M059J (cell line): ENCODE measurements at places on chromosomes 1 and 21. TPM values are rescaled to one million over a fixed set of nuclear protein-coding genes. Genes with fewer than 3 reads are reported as not detected.

DNA sequence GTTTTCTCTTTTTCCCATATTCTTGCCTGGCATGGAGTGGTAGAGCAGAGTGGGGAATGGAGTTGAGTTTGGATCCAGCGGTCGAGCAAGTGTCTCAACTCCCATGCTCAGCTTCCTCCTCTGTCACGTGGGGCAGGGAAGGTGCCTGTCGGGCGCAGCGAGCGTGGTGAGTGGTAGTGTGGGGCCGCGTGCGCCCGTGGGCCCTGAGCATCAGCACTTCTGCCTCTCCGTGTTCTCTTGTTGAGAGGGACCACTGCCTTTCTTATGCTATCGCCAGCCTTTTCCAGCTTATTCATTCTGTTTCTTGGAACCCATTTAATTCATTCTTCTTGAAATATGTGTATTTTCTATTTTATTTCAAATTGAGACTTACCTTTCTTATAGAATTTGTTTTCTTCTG is 65.1 kb downstream of the ADARB1 start:
- DNase-seq: no peak

DNA sequence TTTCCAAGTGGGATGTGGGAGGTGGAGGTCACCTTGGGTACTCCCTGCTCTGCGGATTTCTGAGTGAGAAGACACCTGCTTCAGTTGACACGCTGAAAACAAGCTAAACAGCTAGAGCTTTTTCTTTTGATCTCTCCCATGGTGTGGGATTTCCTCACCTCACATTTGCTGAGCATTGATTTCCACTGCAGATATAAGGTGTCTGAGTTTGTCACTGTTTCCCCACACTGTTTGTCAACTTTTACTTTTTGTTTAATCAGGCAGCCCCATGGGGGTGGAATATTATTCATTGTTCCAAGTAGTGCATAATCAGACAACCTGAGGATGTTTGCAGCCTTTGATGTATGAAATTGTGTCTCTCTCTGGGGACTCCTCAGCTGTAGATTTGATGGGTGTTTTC is 49.5 kb downstream of the FASLG start:
- no peak for DNase-seq

- DNase-seq: peak; percentile 97
Observed at GRCh38 chr1:24769656-24770651, 24.7 kb downstream of the CLIC4 start.

GRCh38 chr1:17458794-17459193 is 19.3 kb upstream of the RCC2 start:
- no peak for DNase-seq

DNA sequence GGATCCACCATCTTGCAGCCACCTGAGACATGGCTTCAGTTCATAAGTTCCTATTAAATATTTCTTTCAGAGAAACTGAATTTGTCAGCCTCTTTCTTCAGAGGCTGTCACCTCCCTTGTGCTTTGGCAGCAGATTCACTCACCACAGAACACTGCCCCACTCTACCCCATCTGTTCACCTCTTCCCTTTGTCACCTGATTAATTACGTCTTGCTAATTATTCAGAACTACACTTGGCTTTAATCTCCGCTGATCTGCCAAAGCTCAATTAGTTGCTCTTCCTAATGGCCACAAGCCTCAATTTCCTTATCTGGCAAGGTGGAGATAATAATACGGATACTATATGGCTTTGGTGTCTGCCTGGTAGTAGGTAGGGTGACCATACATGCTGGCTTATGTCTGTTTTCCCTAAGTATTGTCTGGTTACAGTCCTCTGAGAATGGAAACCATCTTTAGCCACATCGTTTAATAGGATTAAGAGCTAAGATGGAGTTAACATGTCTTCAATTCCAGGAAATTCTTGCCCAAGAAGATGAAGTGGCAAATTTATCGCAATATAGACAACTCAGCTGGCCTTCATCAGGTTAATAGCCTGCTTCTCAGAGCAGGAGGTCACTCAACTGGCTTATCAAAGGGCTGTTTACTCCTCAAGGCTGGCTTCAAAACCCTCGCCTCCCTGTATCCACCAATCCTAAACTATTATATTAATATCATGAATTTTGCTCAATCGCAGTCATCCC is 58.2 kb upstream of the ADAR start:
- DNase-seq: no peak

DNA sequence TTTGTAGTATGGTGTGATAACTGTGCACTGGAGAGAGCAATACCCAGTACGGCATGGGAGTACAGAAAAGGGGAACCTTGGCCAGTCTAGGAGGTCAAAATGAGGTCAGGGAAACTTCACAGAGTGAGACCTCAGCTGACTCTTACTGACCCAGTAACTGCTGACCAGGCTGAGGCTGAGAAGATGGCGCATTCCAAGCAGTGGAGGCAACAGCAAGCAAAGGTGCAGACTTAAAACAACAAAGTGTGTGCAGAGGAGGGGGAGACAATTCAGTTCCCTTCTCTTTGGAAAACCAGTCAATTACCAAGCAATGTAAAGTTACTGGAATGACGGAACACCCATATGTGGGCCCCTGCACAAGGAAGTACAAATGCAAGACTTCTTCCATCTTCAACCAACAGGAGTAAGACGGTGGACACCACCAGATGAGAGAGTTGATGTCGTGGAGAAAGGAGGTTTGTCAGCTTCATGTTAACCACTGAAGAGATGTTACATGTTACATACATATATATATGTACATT is 54.6 kb upstream of the PRDX6 start:
- DNase-seq: no peak

- DNase-seq: no peak
Observed at GRCh38 chr1:62810420-62811274, 26.7 kb downstream of the ATG4C start.

- no peak for DNase-seq
Observed at GRCh38 chr1:109392037-109392787, 5.5 kb downstream of the SORT1 start.

DNA sequence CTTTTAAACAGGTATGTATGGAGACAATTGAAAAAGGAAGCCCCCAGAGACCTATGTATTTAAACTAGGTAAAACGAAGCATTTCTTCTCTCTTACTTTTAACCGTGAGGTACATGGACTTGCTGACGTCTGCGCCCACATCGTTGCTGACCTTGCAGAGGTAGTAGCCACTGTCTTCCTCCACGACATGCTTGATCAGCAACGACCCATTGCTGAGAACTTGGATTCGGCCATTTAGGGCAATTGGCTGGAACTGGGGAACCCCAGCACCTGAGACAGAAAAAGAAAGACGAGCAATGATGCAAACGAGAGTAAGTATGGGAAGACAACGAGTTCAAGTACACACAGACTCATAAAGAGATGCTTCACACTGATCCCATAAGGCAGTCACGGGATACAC is 408.8 kb downstream of the PCP4 start:
- DNase-seq: no peak

- DNase-seq: no peak
Observed at GRCh38 chr1:50426108-50426700, 3.0 kb upstream of the DMRTA2 start.

- DNase-seq: no peak
Observed at GRCh38 chr1:57683037-57683942, 259.4 kb upstream of the DAB1 start.

- DNase-seq: peak; percentile 97
Observed at GRCh38 chr1:199778324-199778955, 249.1 kb upstream of the NR5A2 start.

GRCh38 chr1:11787804-11788436 is 17.8 kb downstream of the MTHFR start:
- no peak for DNase-seq

- peak; percentile 81 for DNase-seq
Observed at GRCh38 chr1:108646648-108647269, 14.1 kb downstream of the HENMT1 start.

DNA sequence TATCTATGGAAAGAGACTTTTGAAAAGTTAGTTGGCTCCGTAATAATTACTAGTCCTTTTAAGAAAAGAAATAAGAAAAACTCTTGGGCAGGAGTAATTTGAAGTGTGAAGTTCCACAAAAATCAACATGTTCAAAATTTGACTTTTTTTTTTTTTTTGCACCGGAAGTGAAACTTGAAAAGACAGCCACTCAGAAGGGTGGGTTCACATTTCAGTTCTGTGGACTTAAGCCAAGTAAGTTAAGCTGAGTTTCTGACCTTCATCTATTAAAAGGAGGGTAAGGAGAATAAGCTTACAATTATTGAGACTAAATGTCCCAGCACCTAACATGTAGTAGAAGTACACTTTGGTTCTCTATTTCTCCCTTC is 11.0 kb downstream of the RO60 start:
- DNase-seq: no peak

GRCh38 chr1:22953740-22954141 is 18.9 kb downstream of the LACTBL1 start:
- DNase-seq: no peak

GRCh38 chr1:42145764-42146625 is 7.2 kb upstream of the GUCA2B start:
- no peak for DNase-seq

DNA sequence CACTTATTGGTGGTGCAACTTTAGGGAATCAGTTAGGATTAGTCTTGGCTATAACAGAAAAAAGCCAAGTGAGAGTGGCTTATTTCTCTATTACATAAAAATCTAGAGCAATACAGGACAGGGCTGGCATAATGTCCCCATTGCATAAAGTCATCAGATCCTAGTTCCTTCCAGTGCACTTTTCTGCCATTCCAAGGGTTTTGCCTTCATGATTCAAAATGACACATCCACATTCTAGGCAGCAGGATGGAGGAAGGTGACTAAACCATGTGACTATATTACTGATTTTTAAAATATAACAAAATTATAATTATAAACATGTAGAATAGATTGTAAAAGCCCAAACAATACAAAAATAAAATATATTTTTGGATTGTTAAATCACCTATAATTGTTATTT is 18.8 kb downstream of the JUN start:
- DNase-seq: peak; percentile 67

DNA sequence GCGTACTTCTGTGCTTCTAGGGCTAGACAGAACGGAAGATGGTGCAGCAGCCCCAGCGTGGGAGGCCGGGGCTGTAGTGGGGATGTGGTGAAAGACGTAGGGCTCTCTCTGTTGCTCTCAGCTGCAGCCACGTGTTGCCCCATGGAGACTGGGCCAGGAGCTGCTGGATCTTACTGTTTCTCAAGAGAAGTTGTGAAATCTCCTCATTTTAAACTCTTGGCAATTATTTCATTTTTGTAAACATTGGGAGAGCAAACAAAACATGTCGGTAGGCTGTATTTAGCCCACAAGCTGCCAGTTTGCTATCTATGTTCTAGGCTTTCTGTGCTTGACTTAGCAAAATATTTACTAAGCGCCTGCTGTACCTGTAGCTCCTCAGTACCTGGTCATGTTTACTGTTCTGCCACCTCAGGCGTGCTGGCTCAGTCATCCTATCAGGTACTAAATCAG is 15.9 kb upstream of the ELOA start:
- DNase-seq: no peak

- DNase-seq: no peak
Observed at GRCh38 chr1:173148971-173149370, 58.2 kb downstream of the TNFSF4 start.

DNA sequence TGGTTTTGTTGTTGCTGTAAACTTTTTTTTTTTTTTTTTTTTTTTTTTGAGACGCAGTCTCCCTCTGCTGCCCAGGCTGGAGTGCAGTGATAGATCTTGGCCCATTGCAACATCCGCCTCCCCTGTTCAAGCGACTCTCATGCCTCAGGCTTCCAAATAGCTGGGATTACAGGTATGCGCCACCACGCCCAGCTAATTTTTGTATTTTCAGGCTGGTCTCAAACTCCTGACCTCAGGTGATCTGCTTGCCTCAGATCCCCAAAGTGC is 78.9 kb upstream of the SLC45A1 start:
- peak; percentile 70 for DNase-seq

DNA sequence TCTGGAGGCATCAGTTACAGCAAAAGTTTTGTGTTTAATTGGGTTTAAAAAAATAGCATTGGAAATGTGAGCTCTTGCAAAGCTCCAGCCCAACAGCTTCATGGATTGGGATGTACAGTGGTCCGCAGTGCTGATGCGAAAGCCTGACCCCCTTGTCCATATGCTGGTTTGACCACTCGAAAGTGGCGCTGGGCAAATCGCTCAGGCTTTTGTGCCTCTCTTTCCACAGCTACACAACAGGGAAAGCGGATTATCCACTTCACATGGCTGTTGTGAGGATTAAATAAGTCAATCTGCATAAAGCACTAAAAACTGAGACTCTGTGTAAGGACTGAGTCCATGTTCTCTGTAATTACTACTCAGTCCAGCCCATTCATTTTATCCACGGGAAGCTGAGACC is 57.2 kb downstream of the HUNK start:
- DNase-seq: no peak

DNA sequence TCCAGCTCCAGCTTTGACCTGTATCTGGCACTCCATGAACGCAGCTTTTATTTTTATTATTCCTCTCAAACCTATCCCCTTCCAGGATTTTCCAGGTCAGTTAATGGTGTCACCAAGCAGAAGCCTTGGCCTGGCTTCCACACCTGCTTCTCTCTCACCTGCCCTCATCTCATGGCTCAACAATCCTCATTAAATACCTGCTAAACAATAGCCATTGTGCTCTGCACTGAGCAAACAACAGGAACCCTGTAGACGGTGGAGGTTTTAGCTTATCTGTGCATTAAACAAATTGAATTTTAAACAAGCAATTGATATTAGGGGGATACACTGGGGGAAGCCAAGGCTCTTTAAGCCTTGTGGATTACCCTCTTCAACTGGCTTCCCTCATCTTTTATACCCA is 15.3 kb downstream of the PYCR2 start:
- DNase-seq: no peak

GRCh38 chr21:36854391-36854790 is 112.1 kb downstream of the HLCS start:
- peak; percentile 36 for DNase-seq

Gene SPRR2B
- not detected in 2 replicates for total RNA-seq

Gene TTC3
- total RNA-seq: 86.1 and 95.6 TPM in 2 replicates

Gene LAX1
- not detected in 2 replicates for total RNA-seq

Gene FGR
- total RNA-seq: 0.17 TPM in 1 of 2 replicates, not detected in the other

Gene RCAN3
- total RNA-seq: 11.1 and 11.9 TPM in 2 replicates

Gene BTG2
- total RNA-seq: 0.67 and 1.2 TPM in 2 replicates

Gene MARK1
- total RNA-seq: 0.02 TPM in 1 of 2 replicates, not detected in the other

Gene SYF2
- total RNA-seq: 53.2 and 56.7 TPM in 2 replicates

Gene SH3GLB1
- total RNA-seq: 44.3 and 59.3 TPM in 2 replicates

Gene CYP4Z1
- not detected in 2 replicates for total RNA-seq

Gene LTN1
- total RNA-seq: 29.6 and 37.0 TPM in 2 replicates

Gene SLC9C2
- total RNA-seq: not detected in 2 replicates

Gene PCP4L1
- not detected in 2 replicates for total RNA-seq

Gene EFNA1
- 15.1 and 17.9 TPM in 2 replicates for total RNA-seq

Gene SLC22A15
- 0.05 and 0.62 TPM in 2 replicates for total RNA-seq

Gene TMEM200B
- total RNA-seq: 3.5 and 4.6 TPM in 2 replicates

Gene DMBX1
- not detected in 2 replicates for total RNA-seq

Gene OR2T35
- total RNA-seq: not detected in 2 replicates

Gene ASH1L
- total RNA-seq: 12.4 and 23.4 TPM in 2 replicates

Gene DNAI4
- total RNA-seq: 4.3 and 5.9 TPM in 2 replicates

Gene VWA5B1
- not detected in 2 replicates for total RNA-seq

Gene HSPB7
- total RNA-seq: 1.4 and 1.9 TPM in 2 replicates
